ENCODE measurements at places on chromosomes 16 and 17.
A peak's percentile ranks its signal among the peaks of the same experiment; 100 is the strongest.

DNA sequence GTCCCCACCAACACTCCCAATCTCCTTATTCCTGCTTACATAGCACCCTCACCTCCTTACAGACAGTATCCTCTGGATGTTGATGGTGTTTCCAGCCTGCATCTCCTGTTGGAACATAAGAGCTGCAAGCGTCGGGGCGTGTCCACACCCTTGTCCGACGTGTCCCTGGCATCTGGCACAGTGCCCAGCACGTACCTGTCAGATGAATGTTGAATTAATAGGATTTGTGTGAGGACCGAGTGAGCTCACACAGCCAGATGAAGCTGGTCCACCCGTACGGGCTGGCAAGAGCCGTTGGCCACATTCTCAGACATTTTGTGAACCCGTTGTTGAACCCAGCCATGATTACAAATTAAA, 12.2 kb upstream of the CBX4 start:
- no peak for DNase-seq

DNA sequence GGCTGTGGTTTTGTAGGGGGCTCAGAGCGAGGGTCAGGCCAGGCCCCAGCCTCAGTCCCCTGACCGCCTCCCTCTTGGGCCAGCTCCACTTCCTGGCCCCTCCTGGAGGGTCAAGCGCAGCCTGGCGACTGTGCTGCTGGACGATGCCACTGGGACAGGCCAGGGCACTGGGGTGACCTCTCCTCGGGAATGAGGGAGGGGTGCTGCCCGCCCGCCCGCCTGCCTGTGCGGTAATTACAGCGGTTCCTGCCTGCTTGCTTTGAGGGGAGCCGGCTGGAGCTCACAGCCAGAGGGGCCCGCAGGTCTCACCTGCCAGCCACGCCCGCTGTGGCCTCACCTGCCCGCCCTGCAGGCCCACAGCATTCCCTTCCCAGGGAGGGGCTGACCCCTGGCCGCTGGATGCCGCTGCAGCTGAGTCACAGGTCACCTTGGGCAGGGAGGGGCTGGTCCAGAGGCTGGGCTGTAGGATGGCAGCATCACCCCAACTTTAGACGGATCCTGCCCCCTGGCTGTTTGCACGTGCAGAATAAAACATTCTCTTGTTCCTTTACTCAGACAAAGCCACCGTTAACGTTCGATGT, 76.7 kb upstream of the CBX4 start:
- no peak for DNase-seq

DNA sequence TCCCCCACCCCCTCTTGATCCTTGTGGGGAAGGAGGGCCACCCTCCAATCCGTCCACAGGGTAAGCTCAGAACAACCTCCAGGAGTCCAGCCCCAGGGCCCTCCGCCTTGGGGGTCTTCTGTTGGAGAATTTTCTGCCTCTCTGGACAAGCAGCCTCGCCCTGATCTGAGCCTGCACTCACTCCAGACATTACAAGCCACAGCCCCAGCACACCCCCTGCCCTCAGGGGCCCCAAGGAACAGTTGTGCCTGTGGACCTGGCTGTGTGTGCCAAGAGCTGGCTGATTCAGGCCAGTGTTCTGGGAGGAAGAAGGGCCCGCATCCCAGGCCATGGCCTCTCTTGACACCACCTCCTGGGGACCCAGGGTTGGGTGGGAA, 477 bp upstream of the ARHGAP27 start:
- DNase-seq: no peak

GRCh38 chr17:52724578-52724977, 566.1 kb upstream of the CA10 start:
- no peak for DNase-seq

DNA sequence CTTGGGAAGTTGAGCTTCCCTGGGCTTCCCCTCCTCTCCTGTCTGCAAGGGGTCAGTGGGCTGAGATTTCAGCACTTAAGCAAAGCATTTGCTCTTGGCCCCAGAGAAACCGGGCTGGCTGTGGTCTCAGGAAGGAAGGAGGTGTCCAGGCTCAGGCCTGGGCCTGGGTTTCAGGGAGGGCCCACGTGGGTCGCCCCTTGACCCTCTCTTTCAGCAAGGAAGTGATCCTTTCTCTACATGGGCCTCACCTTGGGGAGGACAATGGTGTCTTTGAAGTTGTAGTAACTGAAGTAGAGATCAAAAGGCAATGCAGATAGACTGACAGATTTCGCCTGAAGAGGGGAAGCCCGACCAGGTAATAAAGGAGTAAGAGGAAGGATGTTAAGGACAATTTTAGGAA, 2.7 kb downstream of the NOD2 start:
- no peak for DNase-seq

DNA sequence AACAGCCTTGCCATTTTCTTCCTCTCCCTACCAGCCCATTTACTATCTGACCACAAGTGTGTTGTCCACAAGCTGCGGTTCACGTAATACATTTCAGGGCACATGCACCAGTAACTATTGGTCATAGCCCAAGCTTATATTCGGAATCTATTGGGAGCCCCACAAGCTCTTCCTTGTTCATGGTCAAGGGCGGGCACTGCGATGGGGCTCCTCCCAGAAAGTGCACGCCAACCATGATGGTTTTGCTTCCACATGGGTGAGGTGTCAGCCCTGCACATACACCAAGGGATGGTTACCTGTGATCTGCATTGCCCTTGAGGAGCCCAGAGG, 12.1 kb downstream of the THRA start:
- no peak for DNase-seq

DNA sequence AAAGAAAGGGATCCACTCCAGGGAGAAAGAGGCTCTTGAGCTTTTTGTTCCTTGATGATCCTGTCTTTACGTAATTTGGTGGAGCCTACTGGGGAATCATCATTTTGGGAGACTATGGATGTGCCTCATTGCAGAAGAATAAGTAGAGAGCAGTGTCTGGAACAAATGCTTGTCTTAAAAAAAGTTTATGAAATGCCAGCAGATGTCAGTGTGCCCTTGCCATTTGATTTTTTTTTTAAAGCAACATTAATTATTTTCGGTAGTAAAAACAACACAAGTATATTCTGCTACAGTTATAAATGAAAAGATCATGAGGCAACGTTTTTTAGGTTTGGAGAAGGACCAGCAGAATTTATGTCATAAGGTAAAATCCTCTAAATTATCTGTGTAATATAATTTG, 934.8 kb upstream of the EEF2KMT start:
- no peak for DNase-seq

GRCh38 chr17:80970762-80971703, 20.6 kb upstream of the CHMP6 start:
- DNase-seq: no peak

- no peak for DNase-seq
Observed at GRCh38 chr17:49373115-49373514, 11.1 kb upstream of the ZNF652 start.

DNA sequence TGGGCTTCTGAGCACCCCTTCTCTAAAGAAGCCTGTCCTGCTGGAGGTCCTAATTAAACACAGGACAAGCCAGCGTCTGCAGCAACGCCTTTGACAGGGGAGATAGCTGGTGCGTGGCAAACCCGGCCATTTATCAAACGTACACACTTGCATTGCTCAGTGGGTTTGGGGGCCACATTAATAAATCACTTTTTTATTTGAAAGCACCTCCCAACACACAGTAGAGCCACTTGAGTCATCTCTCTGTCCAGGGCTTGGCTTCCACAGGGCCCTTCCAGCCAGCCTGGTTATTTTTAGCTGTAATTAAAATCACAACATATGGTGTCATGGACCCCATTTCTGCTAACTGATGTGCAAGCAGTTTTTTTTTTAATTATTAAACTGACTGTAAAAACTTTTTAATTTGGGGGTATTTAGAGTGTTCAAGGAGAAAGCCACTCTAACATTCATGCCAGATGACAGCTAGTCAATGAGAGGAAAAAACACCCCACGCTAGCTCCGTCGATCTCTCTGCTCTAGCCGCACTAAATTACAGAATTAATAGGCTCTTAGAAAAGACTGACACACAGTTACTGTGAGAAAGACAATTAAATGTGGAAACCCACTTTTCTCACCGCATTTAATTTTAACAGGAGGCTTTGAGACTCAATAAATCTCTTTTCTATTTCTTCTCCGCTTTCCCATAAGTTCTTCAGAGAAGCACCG, 201.0 kb upstream of the WSCD1 start:
- no peak for DNase-seq

- DNase-seq: peak; percentile 49
Observed at GRCh38 chr17:31558748-31559583, 167.5 kb downstream of the RAB11FIP4 start.

- no peak for DNase-seq
Observed at GRCh38 chr17:45902892-45903346, 8.6 kb downstream of the MAPT start.

- no peak for DNase-seq
Observed at GRCh38 chr17:10069301-10069700, 129.1 kb downstream of the GAS7 start.
